Fibroblast of skin of abdomen (primary cell): ENCODE measurements at places on chromosomes 12 and 14.

- DNase-seq, result no peak
These were observed 49.1 kb downstream of the JAG2 start for GRCh38 chr14:105119408-105120025.

DNA sequence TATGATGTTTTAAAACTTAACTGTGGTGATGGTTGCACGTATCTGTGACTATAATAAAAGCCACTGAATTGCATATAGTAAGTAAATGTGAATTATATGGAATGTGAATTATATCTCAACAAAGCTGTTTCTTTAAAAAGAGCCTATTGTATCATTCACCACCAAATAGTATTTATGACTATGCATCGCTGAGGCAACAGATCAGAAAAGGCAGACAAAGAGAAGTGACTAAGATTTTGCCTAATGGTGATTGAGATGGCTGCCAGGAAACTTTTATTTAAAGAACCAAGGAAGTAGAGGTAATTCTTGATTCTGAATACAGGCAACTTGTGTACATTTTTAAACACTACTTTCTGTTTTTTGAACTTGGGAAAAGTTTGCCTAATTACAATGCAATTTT is 31.7 kb downstream of the DHRS7 start:
- DNase-seq, result peak; percentile 8

DNA sequence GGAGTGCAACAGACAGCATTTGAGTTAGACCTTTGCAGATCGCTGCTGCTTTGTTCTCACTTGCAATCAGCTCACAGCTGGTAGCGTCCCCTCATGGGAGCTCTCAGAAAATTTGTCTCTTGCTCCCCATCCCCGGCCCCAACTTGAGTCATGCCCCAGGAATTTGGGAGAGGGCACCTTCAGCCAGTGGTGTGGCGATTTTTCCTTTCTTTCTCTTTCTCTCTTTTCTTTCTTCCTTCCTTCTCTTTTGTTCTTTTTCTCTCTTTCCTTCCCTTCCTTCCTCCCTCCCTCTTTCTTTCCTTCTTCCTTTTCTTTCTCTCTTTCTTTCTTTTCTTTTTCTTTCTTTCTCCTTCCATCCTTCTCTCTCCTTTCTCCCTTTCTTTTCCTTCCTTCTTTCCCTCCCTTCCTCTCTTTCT is 34.2 kb upstream of the MAP1LC3B2 start:
- peak; percentile 83 for DNase-seq

DNA sequence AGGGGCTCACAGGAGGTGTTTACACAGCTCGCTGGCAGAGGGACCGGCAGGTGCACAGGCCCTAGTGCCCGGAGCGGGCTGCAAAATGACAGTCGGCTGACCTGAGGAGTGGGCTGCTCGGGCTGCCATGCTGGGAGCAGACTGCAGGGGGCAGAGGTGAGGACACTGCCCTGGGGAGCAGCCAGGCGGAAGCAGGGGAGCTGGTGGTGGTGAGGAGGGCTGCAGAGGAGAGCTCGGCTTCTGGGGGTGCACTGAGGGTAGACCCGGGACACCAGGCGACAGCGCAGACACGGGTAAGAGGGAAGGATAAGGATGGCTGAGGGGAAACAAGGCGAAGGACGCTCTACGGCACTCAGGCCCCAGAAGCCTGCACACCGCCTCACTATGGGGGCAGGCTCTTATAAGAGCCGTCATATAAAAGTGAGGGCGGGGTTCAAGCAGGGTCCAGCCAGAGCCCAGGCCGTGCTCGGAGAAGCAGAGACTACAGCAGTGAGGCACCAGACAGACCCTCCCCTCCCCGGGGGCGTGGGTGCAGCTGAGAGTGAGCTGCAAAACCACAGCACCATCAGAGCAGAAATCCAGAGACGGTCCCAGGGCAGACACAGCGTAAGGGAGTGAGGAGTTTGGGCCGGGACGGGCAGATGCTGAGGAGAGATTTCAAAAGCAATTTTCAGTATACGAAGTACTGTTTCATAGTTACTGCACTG is 62.5 kb downstream of the CCDC88C start:
- no peak for DNase-seq

- DNase-seq, result no peak
These were observed 58.7 kb upstream of the C14orf180 start for GRCh38 chr14:104520620-104521410.

DNA sequence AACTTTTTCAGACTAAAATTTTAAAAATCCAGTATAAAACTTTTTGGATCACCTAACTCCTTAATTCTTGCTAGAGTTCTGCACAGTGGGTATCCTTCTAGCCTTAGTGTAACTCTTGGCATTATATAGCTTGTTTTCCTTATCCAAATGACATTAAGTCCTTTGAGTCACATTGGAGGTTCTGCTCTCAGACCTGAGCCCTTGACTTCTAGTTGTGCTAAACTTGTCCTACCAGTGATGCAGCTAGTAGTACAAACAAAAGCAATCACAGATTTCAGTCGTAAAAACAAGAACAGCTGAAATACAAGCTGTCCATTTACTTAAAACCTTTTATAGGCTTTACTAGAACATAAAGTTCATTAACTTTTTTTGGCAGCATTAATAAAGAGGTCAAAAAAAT is 10.5 kb downstream of the ZBTB1 start:
- no peak for DNase-seq

GRCh38 chr12:92290350-92290695 is 144.7 kb upstream of the BTG1 start:
- no peak for DNase-seq

DNA sequence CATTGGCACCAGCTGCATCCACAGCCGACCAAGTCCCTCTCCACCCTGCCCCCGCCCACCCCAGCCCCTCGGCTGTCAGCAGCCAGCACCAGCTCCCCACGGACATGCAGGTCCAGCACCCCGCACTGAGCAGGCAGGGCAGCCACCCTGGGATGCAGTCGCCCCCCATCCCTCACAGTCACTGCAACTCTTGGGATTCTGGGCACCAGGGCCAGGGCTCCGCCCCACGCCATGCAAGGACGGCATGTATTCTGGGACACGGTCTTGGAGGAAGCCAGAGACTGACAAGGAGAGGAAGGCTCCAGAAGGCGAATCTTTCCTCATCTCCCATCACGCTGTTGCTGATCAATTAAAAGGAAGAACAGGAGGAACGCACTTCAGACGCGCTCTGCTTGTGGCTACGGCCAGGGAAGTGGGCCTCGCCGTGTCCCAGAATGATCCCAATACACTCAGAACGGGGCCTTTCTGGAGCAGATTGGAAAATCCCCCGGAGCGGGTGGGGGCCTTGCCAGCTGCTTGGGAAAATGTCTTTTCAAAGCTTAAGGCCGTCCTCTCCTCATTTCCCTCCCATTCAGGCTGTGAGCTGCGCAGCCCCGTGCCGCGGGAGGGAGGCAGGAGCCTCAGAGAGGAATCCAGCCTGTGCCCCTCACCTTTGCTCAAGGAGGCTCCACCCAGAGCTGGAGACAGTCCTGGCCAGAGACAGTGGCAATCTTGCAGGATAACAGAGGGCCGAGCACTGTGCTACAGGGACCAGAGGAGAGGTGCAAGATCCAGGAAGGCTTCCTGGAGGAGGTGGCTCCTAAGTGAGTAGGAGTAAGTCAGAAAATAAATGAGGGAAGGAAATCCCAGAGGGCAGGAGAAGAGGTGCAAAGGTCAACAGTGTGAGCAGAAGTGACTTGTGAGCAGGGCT is 54.1 kb upstream of the DIO3 start:
- DNase-seq, result no peak

- DNase-seq, result no peak
These were observed 569.9 kb downstream of the TMTC2 start for GRCh38 chr12:83256562-83256961.

GRCh38 chr14:92942136-92942535 is 19.2 kb downstream of the CHGA start:
- no peak for DNase-seq

- no peak for DNase-seq
These were observed 291.8 kb downstream of the FOXN3 start for GRCh38 chr14:89125216-89125615.

DNA sequence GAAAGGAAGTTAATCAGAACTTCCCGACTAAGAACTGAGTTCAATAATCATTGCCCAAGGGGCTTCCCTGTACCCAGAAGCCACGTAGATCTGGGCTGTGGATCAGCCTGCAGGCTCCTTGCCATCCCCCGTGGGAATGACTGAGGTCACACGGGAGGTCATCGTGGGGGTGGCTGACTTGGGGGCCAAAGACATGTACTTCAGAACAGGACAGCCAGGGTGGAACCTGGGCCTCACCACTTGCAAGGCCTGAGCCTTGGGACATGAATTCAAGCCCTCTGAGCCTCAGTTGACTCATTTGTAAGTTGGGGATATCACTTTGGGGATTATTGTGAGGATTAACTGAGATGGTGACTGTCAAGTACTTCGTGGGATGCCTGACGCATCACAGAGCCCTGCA is 221.0 kb downstream of the SLC41A2 start:
- no peak for DNase-seq

- DNase-seq, result peak; percentile 54
These were observed 75.0 kb downstream of the TGFB3 start for GRCh38 chr14:75906680-75907280.

DNA sequence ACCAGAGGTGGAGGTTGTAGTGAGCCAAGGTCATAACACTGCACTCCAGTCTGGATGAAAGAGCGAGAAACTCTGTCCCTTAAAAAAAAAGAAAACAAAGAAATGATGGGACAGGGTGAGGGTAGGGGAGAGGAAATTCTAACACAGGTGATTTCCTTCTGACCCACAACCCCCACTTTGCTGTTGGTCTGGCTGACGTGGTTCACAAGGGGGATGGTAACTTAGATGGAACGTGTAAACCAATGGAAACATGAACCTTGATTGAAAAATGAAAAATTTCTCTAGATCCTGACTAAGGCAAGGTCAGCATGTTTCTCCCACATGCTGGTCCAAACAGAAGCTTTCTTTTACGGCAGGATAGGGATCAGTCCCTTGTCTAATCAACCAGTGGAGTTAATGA is 15.8 kb upstream of the RIOX1 start:
- no peak for DNase-seq

DNA sequence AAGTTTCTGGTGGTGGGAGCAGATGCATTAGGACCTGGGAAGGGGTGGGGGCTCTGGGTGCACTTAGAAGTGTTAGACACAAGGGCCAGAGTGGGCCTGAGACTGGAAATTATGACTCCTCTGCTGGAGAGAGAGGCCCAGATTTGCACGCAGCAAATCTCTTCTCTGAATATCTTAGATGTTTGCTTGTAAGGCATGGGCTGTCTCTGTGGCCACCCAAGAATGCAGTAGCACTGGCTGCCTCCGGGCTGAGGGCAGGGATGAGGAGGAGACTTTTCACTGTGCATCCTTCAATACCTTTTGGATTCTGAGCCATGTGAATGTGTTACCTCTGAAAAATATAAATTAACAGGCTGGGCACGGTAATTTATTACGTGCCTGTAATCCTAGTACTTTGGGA is 14.0 kb upstream of the RABGGTA start:
- DNase-seq, result no peak

- no peak for DNase-seq
These were observed 49.9 kb upstream of the FOXN3 start for GRCh38 chr14:89466944-89467343.

- no peak for DNase-seq
These were observed 18.3 kb upstream of the PLEKHH1 start for GRCh38 chr14:67514650-67515385.

GRCh38 chr12:105120551-105120950 is 13.0 kb downstream of the WASHC4 start:
- no peak for DNase-seq

- no peak for DNase-seq
These were observed 850 bp upstream of the ZNF385A start for GRCh38 chr12:54385251-54385914.

- peak; percentile 54 for DNase-seq
These were observed 50.5 kb upstream of the HIF1A start for GRCh38 chr14:61644834-61645233.

- DNase-seq, result no peak
These were observed 18.0 kb downstream of the MFAP5 start for GRCh38 chr12:8644345-8645248.

GRCh38 chr14:26935733-26936132 is 337.9 kb upstream of the NOVA1 start:
- no peak for DNase-seq

DNA sequence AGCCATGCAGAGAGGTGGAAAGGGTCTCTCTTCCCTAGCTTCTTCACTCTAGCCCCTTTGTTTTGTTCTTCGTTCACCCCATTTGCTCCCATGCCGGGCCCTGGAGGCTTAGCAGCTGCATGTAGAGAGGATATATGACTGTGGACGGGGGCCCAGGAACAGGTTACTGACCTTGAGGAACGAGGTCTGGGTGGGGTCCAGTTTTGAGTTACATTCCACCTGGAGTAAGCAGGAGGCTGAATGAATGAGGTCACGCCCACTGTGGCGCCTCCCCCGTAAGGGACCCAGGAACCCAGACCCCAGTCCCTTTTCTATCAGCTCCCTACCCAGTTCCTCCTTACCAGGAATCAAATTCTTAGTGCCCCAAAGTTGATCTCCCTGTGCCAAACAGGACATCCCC is 6.6 kb downstream of the NDRG2 start:
- DNase-seq, result no peak

DNA sequence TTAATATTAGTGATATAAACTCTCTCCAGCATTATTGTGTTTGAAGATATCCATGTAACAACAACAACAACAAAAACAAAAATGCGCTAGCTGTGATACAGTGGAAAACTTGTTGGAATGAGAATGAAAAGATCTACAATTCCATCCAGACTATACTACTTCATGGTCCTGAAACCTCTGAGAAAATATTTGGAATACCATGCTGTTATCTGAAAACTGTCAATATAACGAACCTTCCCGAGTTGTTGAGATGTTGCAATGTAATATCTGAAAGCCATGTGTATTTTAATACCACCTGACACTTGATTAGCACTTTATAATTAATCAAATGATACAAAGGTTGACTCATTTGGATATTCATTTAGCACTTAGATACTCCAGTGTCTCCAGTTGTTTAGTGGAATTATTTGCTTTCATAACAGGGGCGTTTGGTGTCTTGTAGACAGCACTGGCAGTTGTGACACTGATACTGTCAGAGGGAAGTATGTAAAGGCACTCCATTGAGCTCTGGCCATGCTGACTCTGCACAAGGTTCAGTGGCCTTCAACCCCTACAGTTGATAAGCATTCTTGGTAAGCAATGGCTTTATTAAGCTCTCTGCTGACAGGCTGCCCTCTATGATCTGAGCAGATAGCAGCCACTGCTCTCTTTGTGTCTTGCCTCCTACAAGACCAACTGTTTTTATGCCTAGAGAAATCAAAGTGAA is 447.1 kb upstream of the SEL1L start:
- DNase-seq, result no peak

- peak; percentile 57 for DNase-seq
These were observed 67.1 kb downstream of the DERA start for GRCh38 chr12:15977999-15978951.

DNA sequence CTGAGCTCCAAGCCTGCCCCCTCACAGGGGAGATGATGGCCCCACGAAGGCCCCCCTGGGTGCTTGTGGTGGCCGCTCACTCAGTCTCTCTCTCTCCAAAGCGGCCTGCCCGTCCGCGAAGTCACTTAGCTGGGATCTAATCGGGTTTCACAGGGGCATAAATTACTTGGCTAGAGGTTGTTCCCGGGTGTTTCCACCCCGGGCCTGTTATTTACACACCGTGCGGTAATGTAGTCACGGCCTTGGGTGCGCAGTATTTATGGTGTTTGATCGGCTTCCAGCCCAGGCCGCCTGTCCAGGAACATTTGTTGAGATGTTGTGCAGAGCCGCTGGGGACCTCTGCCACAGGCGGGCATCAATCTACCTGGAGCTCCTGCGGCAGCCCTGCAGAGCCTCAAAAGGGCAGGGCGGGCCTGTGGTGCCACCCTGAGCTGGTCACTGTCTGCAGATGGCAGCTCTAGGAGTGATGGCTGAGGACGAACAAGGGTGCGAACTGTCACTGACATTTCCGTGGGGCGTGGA is 91.2 kb downstream of the KIF26A start:
- DNase-seq, result no peak

- no peak for DNase-seq
These were observed 4.6 kb upstream of the ATN1 start for GRCh38 chr12:6923003-6923732.
